ENCODE measurements at places on chromosomes 7 and 10. TPM values are rescaled to one million over a fixed set of nuclear protein-coding genes. Genes with fewer than 3 reads are reported as not detected.

GRCh38 chr10:125128397-125129075 lies 31.8 kb downstream of the CTBP2 start:
- H3K4me3 ChIP-seq, result no peak overlapping the region
- H3K4me1 ChIP-seq, result no peaks in the 10 kb centered on the region
- no peaks in the 10 kb centered on the region for H3K27me3 ChIP-seq
- no peak for DNase-seq

DNA sequence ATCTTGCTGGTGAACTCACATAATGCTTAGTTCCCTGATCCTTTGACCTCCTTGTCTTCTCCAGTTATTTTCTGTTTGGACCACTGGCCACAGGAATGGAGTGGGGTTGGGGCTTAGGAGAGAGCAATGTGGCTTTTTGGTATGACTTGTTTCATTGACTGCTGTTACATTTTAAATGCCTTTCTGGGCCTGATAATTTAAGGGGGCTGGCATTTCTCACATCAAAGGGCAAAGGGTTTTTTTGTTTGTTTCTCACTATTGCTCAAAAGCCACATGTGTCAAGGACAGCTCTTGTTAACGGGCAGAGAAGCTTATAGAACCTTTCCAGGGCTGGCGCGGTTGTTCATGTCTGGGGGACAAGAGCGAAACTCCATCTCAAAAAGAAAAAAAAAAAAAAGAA lies 161.2 kb upstream of the TNRC18 start:
- no peaks in the 10 kb centered on the region for H3K4me1 ChIP-seq

DNA sequence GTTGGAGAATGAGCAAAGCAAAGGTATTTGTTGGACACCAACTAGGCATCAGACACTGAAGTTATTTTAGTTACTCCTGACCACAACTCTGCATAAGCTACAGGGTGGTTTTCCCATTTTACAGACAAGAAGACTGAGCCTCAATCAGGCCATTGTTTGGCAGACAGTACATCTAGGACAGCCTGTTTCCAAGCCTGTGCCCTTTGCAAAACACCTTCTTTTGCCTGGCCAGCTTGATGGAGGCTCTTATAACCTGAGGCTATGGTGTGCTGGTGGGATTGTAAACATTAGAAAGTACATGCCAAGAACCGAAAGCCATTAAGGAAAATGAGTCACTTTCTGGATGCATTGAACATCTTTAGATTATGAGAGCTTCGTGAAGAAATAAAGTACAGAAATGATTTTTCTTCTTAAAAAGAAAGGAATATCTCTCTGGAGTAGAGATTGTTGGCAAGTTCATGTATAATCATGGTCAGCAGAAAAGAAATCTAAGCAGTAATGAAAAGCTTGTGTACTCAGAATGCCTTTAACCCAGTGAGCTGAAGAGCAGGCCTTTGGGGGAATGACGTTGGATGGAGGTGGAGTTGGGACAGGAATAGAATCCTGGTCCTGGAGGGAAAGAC lies 140.6 kb downstream of the KIAA1217 start:
- no peak for DNase-seq
- no peaks in the 10 kb centered on the region for H3K36me3 ChIP-seq
- H3K27ac ChIP-seq, result no peak overlapping the region
- no peaks in the 10 kb centered on the region for H3K27me3 ChIP-seq

The GNAI1 gene
- total RNA-seq, result 1.2 TPM

The GIMAP4 gene
- 20.7 TPM for total RNA-seq
